ENCODE measurements at places on chromosomes 2 and 18. TPM values are rescaled to one million over a fixed set of nuclear protein-coding genes. Genes with fewer than 3 reads are reported as not detected.

The PRSS56 gene
- 1.6 TPM for total RNA-seq

The NPPC gene
- 4.4 TPM for total RNA-seq

The MC5R gene
- total RNA-seq = 0.69 TPM

The PDK1 gene
- 18.2 TPM for total RNA-seq

The SLC5A7 gene
- 14.3 TPM for total RNA-seq

The EIF4E2 gene
- 49.6 TPM for total RNA-seq

The DSG1 gene
- 0.23 TPM for total RNA-seq

The SIX3 gene
- 7.4 TPM for total RNA-seq

The NETO1 gene
- 50.7 TPM for total RNA-seq

The ZNF396 gene
- 5.8 TPM for total RNA-seq
